SK-N-SH treated with all-trans-retinoic acid at 6 μM for 48 hours (cell line): ENCODE measurements at places on chromosomes 5 and 9.

DNA sequence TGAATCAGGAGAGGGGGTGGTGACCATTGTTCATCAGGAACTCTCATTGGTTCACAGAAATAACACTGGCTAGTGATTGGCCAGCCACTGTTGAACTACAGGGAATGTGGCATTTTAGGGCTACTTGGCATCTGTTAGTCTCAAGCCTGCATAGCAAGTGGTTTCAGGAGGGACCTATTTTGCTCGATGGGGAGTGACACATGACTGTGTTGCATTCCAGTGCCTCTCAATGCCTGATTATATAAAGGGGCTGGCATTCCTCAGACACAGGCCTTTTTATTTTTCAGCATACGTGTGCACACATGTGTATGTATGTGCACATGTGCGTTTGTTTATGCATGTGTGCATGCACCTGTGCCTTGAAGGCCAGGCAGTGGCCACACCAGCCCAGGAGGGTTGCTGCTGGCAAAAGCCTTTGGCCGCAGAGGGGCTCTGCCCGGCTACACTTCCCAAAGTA lies 23.2 kb downstream of the FGD3 start:
- ATAC-seq = peak; percentile 61; the same call in 2 of the 3 replicates

DNA sequence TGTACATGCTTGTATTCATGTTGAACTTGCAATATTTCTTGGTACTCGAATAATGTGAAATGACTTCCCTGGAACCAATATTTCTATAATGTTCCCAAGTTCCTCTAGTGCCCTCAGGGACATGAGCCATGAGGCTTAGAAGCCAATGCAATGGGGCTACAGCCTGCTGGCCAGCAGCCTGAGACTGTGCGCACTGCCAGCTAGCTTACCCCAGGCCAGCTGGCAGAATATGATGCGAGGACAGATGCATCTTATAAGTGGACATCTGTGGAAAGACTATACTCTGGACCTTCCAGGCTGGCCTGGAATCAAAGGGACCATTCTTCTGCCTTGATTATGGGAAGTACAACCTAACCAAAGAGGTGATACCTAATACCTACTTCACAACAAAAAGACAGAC lies 1862.0 kb upstream of the ACO1 start:
- no peak for ATAC-seq

- peak; percentile 25; the same call in 2 of the 3 replicates for ATAC-seq
These were observed 196.3 kb downstream of the ERCC6L2 start for GRCh38 chr9:96071815-96072124.

- ATAC-seq = no peak
These were observed 56.8 kb downstream of the SEMA4D start for GRCh38 chr9:89440951-89441654.

DNA sequence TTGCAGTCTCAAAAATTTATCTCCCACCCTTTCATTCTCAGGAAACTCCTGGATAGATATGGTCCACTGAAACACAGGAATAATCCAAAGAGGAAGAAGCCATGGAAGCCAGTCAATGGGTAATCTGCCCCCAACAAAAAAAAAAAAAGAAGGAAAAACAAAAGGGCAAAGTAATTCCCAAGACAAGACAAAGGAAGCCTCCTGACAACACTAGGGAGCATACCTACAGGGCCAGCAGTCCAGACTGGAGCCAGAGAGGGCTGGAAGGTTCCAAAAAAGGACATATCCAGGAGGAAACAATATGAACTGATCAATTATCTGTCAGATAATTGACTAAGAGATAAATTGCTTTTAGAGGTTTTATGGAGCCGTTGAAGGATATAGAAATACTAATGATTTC lies 12.9 kb downstream of the FNIP1 start:
- no peak for ATAC-seq

GRCh38 chr5:11148810-11149539 lies 387.9 kb upstream of the DAP start:
- no peak for ATAC-seq

DNA sequence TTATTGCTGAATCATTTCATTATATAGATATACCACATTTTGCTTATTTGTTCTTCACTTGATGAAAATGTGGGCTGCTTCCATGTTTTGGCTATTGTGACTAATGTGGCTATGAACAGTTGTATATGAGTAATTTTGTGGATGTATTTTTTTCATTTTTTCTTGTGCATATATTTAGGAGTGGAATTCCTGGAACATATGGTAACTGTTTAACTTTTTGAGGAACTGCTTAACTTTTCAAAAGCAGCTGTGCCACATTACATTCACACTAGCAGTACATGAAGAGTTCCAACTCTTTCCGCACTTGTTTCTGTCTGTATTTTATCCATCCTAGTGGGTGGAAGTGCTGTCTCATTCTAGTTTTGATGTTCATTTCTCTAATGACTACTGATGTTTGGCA lies 67.8 kb downstream of the JAK2 start:
- ATAC-seq = no peak

- ATAC-seq = no peak
These were observed 145.5 kb downstream of the DCP2 start for GRCh38 chr5:113122053-113122452.

DNA sequence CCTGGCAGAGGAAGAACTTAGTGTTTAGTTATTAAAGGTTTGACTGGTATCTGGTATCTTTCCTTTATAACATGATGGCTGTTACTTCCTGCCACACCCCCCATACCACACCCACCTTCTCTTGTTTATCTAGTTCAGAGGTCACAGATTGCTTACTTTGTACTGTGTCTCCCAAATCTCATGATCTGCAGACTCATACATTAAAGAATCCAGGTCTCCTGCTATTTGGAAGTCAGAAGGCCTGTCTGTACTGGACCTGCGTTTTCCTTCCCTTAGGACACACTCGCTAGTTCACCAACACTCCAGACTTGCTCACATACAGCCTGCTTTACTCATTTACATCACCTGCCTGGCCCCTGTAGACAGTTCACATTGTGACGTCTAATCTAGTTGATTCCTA lies 39.3 kb downstream of the NUDT12 start:
- no peak for ATAC-seq

- no peak for ATAC-seq
These were observed 65.1 kb downstream of the ANKH start for GRCh38 chr5:14806456-14806855.

DNA sequence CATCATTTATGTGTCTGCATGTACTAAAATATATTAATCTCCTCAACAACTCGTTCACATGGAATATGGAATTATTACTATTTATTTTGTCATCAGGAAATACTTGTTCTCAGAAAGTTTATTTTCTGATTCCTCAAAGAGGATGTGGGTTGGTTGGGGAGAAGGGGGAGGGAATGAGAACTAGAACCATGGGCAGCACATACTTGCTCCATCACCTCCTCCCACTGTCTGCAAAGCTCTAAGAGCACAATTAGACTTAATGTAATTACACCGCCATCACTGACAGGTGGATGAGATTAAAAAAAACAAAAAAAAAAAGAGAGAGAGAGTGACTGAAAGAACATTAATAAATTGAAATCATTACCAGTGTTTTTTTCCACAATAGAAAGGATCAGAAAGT lies 98.2 kb downstream of the OXCT1 start:
- ATAC-seq = no peak

- peak; percentile 62 for ATAC-seq
These were observed 530 bp downstream of the RAPGEF1 start for GRCh38 chr9:131739133-131739958.

DNA sequence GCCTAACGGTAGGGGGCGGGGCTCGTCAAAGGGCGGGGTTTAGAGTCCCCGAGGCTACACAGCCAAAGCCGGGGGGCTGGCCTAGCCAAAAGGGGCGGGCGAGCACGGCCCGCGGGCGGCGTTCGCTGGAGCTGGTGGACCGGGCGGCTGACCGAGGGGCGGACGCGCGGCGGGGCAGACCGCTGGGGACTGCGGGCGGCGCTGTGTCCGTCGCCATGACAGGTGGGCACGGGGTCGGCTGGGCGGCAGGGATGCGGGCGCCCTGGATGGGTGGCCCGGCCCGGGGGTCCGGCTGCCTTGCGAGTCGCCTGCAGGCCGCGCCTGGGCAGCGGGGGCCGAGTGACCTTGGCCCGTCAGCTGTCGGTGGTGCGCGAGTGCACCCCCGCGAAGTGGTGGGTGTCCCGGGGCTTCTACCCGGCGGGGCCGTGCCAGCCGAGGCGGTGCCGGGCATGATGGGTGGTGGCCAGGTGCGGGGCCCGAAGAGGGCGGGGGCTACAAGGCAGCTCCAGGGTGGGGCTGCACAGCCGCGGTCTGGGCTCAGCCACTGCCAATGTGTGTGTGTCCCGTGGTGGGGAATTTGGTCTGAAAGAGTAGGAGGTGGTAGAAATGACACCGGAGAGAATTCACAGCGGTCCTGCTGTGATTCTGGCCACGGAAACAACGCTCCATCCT lies at the start of gene CARD19:
Gene CARD19, plus strand, starts transcription at position 87 of the 672 bp plus-strand sequence. Its CDS starts 129 bp downstream, at position 216.
- ATAC-seq = peak; percentile 6

DNA sequence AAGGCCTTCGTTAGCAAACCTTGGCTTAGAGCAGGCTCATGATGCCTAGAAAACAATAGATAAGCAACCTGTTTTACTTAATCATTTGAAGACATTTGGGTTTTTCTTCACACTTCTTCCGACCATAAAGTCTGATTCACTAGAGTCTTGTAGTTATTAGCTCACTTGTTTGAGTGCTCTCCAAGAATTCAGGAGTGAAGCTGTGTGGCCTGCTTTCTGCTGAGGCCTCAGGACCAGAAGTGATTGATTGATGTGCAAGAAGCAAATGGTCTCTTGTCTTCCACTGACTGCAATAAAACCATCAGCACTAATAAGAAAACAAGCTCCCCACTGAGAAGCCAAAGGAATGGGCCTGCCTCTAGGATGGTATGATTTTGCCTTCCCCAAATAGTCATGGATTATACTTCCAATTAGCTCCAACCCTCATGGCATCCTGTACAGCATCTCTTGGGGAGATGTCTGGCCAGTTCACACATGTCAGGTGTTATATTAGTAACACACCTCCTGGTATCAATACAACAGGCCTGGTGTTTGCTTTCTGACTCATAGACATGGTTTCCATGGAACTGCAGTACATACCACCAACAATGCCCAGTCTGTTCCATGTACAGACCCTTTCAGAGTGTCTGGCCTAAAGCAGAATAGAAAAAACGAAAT lies 317.6 kb downstream of the CWC27 start:
- ATAC-seq = no peak

- no peak for ATAC-seq
These were observed 1.2 kb upstream of the NSD1 start for GRCh38 chr5:177132136-177133095.

DNA sequence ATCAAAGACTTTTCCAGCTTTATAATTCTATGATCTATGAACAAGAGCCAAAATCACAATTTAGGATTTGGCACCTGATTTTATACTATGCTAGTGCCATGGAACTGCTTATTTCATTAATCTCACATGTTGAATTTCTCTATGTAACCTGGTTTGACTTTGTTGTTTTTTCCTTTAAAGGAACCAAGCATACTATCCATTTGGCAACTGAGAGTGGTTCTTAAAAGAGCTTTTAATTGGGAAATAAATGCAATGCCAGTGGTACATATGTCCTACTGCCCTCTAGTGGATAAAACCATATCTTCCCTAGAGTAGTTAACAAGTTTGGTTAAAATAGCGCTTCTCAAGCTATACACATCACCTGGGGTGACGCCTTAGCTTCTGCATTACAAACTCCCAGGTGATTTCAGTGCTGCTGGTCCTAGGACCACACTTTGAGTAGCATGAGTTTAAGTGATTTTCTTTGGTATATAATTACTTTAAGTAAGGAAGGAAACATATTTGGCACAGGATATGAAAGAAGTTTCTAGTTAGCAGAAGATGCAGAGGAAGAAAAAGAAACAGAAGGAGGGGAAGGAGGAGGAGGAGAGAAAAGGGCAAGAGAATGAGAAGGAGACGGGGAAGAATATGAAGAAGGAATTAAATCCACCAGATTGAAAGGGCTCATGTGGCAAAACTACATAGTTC lies 56.8 kb downstream of the FGF10 start:
- ATAC-seq = peak; percentile 76

DNA sequence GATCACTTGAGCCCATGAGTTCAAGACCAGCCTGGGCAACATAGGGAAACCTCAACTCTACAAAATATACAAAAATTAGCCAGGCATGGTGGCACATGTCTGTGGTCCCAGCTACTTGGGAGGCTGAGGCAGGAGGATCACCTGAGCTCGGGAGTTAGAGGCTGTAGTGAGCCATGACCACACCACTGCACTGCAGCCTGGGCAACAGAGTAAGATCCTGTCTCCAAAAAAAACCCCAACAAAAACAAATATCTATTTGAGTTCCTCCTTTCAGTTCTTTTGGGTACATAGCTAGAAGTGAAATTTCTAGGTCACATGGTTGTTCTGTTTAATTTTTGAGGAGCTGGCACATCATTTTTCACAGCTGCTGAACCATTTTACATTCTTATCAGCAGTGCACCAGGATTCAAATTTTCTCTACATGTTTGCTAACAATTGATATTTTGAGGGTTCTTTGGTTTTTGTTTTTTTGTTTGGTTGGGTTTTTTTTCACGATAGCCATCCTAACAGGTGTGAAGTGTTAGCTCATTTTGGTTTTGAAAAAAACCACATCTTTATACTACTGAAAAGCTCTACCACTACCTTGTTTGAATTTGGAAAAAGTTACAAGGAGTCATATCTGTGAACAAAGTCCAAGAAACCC lies 176.9 kb upstream of the SLC12A2 start:
- no peak for ATAC-seq

DNA sequence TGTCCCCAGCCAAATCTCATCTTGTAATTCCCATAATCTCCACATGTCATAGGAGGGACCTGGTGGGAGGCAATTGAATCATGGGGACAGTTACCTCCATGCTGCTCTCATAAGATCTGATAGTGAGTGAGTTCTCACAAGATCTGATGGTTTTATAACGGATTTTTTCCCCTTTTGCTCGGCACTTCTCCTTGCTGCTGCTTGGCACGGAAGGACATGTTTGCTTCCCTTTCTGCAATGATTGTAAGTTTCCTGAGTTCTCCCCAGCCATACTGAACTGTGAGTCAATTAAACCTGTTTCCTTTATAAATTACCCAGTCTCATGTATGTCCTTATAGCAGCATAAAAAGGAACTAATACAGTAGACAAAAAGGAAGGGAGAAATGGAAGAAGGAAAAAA lies 76.7 kb upstream of the CCNG1 start:
- ATAC-seq = no peak

DNA sequence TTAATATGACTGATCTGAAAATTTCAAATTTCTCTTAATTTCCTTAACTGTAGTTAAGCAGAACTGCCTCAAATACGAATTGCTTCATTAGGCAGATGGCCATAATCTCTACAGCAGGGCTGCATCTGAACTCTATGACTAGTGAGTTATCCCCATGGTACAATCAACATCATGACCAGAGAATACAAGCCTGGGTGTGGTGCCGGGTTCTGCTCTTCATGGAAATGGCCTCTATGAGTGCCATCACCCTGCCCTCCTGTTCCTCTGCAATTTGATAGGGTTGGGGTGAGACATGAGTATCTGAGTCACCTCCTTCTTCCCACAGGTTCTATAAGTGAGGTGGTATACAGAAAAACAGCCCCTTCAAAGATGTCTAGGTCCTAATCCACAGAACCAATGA lies 235.9 kb downstream of the AP3B1 start:
- ATAC-seq = no peak

GRCh38 chr5:130216286-130216685 lies 312.0 kb downstream of the CHSY3 start:
- ATAC-seq = no peak

DNA sequence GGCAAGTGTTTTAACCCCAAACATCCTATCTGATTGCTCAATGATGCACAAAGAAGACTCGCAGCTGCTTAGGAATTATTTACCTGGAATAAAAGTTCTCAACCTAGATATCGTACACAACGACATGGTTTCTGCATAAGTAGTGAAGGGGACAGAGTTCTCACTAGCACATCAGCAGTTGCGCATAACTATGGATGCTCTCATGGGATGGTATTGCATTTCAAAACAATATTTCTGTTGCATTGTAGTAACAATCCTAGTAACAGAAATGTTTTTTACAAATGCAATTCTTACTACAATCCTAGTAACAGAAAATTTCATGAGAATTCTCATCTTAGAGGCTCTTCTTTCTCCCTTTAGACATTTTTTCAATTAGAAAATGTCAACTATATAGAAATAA lies 94.5 kb upstream of the MINAR2 start:
- no peak for ATAC-seq
